ENCODE measurements at places on chromosomes 5 and 9.

DNA sequence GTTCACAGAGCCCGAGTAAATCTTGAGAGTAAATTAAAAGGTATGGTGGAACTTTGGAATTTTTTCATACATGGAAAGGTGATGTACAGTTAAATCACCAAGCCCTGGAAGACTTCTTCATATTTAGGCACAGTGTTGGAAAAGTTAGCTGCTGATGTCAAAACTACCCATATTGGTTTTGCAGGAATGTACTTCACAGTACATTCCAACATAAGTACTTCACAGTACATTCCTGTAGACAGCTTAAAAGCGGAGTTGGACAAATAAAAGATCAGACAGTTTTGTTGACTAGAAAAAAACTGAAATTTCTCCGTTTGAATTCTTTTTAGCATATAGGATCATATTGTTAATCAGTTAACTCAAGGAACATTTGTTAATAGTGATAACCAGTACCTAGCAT, 1.8 kb downstream of the RANBP17 start:
- DNase-seq, result no peak

DNA sequence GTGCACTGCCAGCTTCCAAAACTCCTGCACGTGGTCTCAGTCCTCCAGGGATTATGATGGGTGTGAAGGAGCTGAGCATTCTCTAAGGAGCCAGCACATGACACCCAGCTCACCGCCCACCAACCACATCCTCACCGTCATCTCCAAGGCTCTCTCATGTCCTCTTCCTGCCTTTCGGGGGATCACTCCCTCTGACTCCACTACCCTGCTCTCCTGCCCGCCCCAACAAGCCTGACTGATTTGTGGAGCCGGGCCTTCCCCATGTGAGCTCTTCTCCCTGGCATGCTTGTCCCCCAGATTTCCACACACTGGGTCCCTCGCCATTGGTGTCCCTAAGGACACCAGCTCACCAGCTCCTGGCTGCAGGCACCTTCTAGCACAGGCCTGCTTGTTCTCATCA, 1.9 kb downstream of the ABO start:
- DNase-seq, result no peak

DNA sequence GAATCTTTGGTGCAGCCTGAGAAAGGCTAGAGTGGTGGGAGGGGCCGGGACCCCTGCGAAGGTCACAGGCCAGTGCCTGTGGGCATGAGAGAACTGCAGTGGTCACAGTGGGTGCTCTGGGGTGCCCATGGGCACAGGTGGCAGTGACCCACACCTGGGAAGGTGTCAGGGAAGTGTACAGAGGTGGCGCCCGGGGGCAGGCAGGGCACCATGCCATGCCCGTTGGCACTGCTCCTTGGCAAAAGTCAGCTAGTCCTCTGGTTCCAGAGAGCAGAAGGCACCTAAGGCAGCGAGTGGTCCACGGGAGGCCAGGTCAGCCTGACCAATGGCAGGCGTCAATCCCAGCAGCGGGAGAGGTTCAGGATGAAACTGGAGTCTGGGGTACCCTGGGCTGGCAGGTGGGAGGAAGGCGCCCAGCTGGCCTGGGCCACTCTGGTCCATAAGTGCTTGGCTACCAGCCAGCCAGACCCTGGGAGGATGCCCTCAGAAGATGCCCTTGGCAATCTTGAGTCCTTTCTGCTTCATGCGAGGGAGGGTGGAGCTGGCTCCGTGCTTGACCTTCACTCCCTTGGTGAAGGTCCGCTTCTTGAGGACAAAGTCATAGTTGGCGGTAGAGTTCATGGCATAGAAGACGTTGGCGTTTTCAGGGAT, 22.8 kb downstream of the RALGDS start:
- DNase-seq, result no peak

- DNase-seq, result no peak
These were observed 132.6 kb downstream of the PDZD2 start for GRCh38 chr5:31771500-31771899.

- peak; percentile 30 for DNase-seq
These were observed 26.5 kb downstream of the NANS start for GRCh38 chr9:98083061-98083501.

DNA sequence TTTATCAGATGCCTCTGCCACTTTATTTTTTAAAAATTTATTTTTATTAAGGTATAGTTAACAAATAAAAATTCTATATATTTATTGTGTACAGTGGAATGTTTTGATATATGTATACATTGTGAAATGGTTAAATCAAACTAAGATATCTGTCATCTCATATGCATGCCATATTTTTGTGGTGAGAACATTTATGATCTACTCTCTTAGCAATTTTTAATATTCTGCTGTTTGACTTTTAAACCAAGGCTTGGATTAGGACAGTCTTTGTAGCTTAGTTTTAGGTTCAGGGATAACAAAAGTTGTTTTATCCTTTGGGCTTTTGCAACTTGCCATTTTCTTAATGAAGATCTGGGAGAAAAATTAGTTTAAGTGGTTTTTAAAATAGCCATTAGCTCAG, 46.0 kb upstream of the CDKN2B start:
- no peak for DNase-seq

GRCh38 chr9:94821098-94821887, 94.8 kb downstream of the AOPEP start:
- DNase-seq, result no peak

DNA sequence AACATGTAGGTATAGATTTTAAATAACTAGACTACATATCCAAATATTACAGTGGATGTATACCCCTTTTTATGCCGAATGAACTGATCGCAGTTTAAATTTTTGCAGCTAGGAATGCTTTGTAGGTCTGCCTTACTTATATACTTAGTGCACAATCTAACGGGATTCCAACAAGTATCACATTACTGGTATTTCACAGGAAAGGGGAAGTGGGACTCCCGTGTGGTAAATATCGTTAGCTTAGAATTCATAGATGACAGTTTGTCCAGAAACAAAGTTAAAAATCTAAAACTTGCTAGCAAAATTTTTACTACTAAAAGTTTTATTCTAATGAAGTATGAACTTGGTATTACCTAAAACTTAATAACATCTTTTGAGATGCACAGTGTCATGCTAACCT, 193.5 kb upstream of the TLX3 start:
- DNase-seq, result no peak

GRCh38 chr5:9201761-9202160, 344.1 kb downstream of the SEMA5A start:
- no peak for DNase-seq

GRCh38 chr5:14988223-14988622, 116.6 kb upstream of the ANKH start:
- DNase-seq, result no peak

DNA sequence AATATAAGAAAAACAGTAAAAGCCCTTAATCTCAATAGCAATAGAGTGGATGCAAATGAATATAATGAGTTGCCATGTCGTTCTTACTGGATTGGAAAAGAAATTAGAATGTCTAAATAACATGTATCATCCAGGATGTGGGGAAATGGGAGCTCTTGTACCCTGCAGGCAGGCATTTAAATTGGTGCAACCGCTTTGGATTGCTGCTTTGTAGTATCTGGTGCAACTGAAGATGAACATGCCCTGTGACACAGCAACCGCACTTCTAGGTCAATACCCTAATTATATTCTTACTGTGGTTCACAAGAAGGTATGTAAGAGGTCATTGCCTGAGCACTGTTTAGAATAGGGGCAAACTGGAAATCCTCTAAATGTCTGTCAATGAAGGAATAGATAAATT, 18.9 kb downstream of the MRPS30 start:
- DNase-seq, result no peak

- no peak for DNase-seq
These were observed 90.7 kb downstream of the STK10 start for GRCh38 chr5:172097356-172097755.

- no peak for DNase-seq
These were observed 270.5 kb downstream of the SMARCA2 start for GRCh38 chr9:2285416-2286332.

DNA sequence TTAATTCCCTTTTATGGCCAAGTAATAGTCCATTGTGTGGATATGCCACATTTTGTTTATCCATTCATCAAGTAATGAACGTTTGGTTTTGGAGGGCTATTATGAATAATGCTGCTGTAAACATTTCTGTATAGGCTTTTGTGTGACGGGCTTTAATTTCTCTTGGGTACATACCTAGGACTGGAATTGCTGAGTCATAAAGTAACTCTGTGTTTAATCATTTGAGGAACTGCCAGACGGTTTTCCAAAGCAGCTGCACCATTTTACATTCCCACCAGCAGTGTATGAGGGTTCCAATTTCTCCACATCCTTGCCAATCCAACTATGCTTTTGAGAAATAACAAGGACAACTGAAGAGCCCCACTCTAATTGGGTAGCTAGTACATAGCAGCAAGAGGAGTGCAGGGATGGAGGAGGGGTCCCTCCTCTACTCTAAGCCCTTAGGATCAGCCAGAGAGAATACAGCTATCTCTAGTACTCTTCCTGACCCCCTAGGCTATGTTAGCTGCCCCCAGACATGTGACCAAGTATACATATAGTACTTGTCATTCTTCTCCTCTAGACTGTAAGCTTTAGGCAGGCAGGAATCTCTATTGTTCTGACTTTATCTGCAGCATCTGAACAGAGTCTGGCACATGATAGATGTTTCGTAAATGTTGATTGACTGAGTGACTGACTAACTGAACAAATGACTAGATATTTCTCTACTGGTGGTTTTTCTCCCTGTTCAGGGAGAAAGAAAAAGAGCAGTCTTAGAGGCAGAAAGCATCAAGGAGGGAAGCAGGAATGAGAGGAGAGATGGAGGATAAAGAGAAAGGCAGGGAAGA, 22.1 kb upstream of the MATR3 start:
- no peak for DNase-seq

DNA sequence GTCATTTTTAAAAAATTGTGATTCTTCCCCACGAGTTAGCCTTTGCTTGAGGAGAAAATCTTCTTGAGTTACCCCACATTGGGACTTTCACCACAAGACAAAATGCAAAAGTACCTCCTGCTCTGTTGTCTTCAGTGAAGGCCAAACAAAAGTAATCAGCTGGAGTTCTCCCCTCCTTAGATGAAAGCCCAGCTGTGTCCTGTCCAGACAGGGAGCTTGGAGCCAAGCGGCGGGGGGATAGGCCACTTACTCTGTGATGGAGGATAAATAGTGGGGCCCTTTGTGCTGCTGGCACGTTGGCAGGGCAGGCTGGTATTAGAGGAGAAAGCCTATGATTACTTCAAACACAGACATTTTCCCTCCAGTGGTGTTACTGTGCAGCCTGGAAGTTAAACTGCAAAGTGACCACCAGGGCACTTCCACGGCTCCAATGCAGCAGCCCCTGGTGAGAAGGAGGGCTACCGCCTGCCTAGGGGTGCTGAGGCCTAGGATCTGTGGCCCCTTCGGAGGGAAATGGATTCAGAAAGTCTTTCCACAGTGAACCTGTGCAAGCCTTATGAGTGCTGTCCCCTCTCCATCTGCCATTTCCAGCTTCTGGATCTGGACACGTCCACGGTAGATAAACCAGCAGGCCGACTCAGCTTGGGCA, 155.0 kb downstream of the TMEM167A start:
- no peak for DNase-seq

GRCh38 chr5:29697785-29698414, 1495.6 kb upstream of the CDH6 start:
- DNase-seq, result no peak

- DNase-seq, result no peak
These were observed 376.0 kb upstream of the SMARCA2 start for GRCh38 chr9:1639166-1639565.

- no peak for DNase-seq
These were observed 116.6 kb downstream of the PCSK1 start for GRCh38 chr5:96316487-96316886.

DNA sequence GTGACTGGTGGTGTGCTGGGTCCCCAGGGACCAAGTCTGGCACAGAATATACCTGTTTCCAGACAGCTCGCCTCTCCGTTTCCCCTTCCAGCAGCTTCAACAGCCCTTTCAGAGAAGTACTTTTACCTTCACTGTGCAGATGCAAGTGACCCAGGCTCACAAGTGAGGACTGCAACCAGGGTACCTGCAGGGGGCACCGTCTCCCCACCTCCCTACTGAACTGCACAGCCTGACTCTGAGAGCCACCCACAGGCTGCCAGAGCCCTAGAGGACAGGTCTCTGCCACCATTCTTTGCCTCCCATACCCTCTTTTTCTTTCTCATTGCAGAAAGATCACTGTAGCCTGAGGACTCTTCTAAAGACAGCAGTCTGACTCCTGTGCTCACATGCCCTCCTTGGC, 15.4 kb downstream of the IL9 start:
- DNase-seq, result no peak

GRCh38 chr5:123520677-123521247, 8.8 kb downstream of the CSNK1G3 start:
- DNase-seq, result no peak

GRCh38 chr9:131346559-131346958, 47.3 kb upstream of the PRRC2B start:
- no peak for DNase-seq

DNA sequence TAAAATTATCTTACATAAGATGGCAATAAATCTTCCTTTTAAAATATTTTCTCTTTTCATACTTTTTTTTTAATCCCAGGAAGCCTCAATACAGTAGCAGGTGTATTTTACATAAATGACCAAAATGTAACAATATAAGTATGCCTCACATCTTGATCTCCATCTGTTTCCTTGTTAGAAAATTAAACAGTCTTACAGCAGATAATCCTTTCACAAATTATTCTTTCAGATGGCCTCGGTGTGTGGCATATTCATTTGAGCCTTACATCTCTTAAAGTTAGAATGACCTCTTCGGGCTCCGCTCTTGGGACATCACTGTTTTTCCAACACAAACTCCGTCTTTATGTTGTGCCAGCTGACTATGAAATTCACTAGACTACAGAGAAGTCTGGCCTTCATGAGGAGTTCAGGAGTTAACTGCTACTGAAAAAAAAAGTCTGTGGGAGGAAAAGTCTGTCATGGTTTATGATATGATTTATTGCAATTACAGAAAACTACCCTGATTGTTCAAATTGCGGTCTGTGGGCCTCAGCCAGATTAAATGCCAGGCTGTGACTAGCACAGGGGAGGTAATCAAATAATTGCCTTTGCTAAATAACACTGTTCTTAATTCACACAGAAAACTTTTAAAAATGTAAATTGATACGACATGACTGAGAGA, 292.9 kb upstream of the PUM3 start:
- no peak for DNase-seq

DNA sequence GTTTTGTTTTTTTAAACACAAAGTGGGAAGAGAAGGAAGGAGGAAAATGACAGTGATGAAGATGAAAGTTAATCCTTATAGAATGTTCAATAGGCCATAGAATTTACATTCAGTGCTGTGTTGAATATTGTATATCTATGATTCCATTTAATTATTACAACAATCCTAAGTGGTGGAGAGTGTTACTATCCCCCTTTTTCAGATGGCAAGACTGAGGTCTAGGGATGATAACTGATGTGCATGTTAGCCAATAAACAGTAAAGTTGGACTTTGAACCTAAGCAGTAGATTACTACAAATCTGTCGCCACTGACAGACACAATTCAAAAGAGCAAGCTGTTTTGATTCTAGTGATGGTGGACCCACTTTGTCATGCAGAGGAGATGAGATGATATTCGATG, 237.9 kb downstream of the ARHGAP26 start:
- DNase-seq, result no peak

GRCh38 chr5:180006141-180006540, 65.4 kb downstream of the RNF130 start:
- no peak for DNase-seq

Data from mucosa of gallbladder (tissue), 1 donor.